Tibial nerve (tissue), 4 donors: ENCODE measurements at places on chromosomes 6 and 20.

DNA sequence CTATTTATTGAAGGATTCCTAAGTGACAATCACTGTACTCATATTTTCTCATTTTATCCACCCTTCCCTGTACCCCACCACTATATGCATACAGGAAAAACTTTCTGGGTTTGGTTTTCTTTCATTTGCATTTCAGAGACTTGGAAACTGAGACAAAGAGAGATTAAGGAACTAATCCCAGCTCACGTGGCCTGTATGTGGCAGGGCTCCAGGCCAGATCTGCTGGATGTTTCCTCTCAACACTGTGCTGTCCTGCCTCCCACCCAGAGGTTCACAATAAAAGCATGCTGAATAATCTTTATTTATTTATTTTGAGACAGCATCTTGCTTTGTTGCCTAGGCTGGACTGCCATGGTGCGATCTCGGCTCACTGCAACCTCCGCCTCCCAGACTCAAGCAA lies 50.2 kb downstream of the CEP162 start:
- no peak for DNase-seq

GRCh38 chr6:90695316-90695715 lies 108.4 kb upstream of the MAP3K7 start:
- no peak for DNase-seq

- DNase-seq: no peak
Measured at GRCh38 chr20:13041574-13042457, 33.0 kb downstream of the SPTLC3 start.

DNA sequence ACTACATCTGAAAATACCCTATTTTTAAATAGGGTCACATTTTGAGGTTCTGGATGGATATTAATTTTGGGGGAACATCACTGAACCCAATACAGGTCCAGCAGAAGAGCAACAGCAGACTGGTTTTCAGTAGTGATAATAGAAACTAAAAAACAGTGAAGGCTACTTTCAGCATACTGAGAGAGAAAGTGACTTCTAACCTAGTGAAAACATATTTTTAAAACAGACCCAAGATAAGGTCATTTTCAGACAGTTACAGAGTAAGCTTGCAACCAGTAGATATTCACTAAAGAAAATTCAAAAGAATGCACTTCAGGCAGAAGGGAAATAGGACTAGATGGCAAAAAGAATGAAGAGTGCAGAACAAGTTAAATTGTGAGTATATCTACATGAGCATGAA lies 42.0 kb upstream of the TMEM244 start:
- DNase-seq: no peak

DNA sequence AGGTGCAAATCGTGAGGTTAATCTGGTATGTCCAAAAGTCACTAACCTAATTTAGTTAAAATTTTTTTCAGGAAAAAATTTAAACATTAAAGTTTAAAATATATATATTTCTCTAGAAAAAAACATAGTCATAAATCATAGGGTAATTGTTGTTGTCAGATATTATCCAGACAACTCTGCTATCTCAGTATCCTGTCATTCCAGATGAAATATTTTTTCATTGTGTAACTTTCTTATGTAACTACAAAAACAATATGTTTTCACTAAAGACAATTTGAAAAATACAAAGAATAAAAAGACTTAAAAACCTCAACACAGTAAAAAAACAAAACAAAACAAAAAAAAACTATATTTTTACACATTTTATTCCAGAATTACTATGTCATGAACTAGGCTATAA lies 57.6 kb downstream of the TENT5A start:
- no peak for DNase-seq
